ENCODE measurements at places on chromosomes 5 and 9.

GRCh38 chr9:107277801-107278200, 5.3 kb upstream of the RAD23B start:
- no peak for DNase-seq

DNA sequence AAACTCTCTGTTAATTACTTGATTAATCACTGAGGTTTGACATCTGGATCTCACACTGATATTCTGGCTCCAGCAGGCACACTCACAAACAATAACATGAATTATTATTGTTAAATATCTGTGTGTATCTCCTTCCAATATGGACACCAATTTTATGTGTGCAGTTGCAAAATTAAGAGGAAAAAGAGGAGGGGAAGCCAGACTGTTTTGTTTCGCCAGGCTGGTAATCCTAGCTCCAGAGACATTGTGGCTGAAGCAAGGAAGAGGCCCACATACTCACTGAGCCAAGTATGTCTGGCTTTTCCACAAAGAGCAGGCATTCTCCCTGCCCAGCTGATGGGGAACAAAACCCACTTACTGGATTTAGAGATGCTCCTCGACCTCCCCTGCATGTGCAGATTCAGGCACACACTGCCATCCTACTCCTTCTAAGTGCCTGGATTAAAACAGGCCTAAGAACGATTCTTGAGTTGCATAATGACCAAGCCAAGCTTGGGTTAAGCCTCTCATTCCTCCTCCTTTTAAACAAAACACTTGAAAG, 181.9 kb downstream of the ESM1 start:
- no peak for DNase-seq

DNA sequence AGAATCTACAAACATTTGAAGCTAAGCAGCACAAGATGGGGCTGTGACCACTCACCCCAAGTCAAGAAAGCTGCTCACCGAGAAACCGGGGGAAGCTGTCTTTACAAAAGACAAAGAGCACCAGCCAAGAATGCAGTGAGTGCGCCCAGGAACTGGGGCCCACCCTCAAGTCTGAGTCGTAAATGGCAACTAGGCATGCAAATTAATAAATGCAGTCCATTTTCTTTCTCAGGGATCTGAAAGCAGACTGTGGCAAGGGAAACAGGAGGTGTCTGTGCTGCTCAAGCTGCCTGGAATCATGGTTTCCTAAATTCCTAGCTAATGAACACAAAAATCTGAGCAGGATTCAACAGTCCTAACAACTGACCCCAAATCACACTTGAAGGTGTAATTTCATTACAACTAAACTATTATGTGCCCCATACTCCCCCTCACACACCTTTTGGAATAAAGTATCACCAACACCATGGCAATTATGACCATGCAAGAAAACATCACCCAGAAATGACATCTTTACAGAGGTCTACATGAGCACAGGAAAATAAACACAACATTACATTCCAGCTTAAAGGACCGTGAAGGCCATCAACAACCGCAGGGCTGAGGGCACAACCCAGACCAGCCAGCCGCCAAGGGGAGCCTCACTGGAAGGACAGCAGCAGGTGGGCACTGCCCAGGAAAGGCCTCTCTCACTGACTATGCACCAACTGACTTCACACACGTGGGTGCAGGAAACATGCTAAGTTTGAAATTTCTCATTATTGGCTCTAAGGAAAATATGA, 17.6 kb downstream of the NSUN2 start:
- no peak for DNase-seq

GRCh38 chr9:126615245-126615790, 1.6 kb downstream of the LMX1B start:
- no peak for DNase-seq

DNA sequence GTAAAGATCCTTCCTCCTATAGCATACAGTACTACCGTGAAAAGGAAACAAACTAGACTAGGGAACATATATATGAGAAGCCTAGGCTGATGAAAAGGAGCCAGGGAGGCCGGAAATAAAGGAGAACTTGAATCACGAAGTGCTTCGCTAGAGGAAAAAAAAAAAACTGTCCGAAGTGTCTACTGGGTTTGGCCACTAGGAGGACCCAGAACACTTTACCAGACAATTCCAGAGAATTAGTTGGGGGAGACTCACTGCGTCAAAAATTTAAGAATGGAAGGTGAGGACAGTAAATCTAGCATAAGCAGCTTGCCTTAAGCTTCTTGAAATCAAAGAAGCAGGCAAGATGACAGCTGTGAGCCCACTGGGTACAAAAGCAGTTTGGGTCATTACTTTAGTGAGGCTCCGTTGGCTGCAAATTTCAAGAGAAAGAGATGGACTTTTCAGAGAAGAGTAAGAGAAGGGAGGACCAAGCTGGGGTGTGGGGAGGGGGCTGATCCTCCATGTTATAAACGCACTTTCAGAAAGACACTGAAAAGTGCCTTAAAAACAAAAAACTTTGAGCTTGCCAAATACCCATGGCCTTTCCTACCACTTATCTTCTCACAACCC, 47.4 kb downstream of the P4HA2 start:
- no peak for DNase-seq

DNA sequence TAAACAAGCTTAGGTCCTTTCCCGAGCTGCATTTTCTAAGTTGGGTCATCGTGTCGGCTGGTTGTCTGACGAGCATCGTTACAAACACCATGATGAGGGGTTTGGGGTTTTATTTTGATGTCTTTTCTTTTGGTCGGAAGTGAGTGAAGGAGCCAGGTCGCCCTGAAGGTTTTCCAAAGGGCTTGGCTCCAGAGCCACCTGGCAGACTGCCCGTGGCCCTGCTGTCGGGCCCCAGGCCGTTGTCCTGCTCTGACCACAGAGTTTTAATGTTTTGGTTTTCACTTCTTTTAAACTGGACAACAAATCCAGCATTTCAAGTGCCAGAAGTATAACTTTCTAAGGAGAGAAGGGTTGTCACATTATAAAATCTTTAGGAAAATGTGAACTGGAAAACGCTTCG, 42.3 kb downstream of the TENT4A start:
- DNase-seq: no peak

- no peak for DNase-seq
Measured at GRCh38 chr5:36531401-36531800, 75.0 kb upstream of the SLC1A3 start.

GRCh38 chr5:127919006-127919796, 164.4 kb upstream of the SLC12A2 start:
- no peak for DNase-seq

GRCh38 chr9:120043448-120043847, 536.5 kb downstream of the CDK5RAP2 start:
- no peak for DNase-seq

DNA sequence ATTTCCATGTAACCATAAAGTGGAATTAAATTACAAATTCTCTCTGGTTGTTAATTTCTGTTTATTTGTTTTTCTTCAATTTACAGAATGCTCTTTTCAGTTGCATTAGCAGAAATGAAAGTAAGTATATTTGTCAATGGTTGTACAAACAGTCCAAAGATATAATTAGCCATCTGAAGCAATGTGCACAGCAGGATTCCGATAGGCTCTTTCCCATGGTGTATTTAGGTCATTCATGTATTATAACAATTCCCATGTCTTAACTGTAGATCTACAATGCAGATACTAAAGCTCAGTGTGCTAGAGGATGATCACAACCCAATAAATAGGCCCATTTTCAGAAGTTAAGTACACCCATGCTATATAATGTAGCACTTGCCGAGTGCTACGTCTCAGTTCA, 43.8 kb downstream of the RECK start:
- DNase-seq: no peak

DNA sequence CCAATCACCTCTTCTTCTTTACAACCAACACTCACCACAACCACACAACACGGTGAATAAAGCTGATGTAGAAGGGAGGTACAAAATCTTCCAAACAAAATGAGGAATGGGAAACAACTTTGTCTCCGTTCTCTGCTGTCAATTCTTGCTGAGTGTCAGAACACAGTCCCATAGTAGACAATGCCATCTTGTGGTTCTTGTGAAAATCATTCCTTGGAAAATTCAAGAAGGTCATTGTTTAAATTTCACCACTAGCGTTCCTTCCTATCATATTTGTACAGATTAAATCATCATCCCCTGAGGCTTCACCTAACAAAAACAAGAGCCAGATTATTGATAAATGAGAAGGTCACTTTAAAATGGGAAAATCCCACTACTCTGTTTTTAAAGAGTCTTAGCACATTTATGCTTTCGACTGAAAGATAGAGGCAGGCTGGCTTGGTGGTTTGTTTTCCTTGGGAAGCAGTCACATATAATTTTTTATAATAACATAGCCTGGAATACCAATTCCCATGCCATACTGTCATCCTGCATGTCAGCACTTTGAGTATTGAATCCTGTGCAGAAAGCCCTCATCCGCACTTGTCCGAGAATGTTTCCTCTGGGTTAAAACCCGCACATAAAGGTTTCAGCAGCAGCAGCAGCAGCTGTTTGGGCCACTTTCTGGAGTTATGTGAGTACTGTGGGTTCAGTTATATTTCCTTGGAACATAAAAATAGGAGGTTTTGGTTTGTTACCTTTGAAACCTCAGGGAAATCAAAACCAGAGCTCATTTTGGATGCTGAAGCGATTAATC, 395.0 kb upstream of the SMARCA2 start:
- DNase-seq: no peak

DNA sequence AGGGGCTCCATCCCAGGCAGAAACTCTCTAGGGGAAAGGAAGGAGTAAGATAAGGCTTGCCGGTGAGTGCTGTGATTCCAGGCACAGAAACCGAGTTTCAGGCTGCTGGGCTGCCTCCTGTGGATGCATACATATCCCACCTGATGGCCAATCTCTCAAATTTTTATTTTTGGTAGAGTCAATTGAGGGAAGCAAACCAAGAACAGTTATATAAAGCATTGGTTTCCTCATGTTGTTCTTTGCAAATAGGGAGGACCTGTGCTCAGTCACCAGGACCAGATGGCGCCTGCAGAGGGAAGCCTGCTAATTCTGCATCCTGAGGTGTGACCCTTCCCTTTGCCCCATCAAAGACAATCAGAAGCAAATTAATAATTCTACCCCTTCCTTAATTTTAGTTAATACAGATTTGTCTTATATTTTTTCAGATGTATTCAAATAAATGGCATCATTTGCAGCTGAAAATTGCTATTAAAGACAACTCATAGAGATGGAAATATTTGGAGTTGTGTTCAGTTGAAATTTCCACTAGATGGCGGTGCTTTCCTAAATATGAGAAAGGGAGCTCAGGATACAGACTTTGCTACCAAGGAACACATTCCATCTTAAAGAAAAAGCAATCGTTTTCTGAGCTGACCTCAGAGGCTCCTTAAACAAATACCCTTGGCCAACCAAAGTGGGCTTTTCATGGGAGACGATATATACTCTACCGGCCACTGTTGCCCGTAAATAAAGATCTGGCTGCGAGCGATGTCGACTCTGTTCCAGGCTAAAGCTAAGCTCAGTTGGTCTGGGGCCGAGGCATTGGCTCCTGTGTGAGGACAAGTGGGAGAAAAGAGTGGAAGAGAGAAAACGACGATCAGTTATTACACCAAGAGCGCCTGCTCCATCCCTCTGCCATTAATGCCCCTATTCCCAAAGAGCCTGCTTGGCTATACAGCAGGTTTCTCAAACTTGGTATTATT, 225.7 kb upstream of the KLF9 start:
- DNase-seq: no peak

- no peak for DNase-seq
Measured at GRCh38 chr5:132459983-132460838, 30.4 kb downstream of the IRF1 start.

DNA sequence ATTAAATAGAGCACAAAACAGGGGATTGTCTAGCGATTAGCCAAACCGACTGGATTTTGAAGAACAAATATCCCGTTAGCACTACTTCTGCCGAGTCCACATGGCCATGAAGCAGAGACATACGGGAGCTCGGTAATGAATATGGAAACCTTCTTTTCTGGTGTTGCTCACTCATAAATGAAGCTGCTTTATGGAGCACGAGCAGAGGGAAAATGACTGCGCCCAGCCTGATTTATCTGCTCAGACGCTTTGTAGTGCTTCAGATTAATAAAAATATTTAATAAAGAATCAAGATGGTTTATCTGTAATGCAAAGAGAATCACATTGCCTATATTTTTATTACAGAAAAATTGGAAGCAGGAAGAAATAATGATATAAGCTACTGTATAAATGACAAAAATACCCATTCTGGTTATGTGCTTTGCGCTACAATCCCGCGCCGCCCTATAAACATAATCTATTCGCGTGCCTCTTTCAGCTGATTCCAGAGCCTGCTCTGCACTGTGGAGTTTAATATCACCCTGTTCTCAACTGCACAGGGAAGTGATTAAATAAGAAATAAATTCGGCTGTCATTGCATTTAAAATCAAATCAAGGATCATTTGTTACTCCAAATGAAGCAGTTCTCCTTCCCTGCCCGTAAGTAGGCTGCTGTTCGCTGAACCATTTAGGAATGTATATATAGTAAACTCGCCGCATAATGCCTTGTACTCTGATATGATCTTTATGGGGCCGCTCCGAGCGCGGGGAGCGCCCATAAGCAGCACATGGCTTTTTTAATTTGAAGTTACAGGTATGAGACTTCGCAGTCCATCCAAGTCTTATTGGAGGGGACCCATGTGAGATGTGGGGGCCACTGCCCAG, 22.3 kb upstream of the UBAC1 start:
- DNase-seq: no peak

GRCh38 chr9:73037613-73038012, 84.8 kb upstream of the ALDH1A1 start:
- DNase-seq: no peak

DNA sequence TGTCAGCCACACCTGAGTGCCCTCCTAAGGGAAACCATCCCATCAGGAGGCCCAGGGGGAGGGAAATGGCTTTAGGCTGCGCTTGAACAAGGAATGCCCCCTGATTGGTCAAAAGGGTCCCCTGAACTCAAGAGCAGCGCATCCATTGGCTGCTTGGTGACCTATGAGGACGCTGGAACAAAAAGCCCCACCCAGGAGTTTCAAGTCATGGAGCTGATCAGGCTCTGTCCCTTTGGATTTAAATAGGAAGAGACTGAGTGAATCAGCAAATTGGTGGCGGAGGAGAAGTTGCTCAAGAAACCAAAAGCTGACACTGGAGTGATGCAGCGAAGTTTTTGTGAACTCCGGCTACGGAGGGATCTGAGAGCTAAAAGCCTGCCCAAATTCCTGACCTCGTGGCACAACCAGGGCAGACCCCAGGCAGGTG, 66.7 kb downstream of the SMIM23 start:
- DNase-seq: peak; percentile 41

DNA sequence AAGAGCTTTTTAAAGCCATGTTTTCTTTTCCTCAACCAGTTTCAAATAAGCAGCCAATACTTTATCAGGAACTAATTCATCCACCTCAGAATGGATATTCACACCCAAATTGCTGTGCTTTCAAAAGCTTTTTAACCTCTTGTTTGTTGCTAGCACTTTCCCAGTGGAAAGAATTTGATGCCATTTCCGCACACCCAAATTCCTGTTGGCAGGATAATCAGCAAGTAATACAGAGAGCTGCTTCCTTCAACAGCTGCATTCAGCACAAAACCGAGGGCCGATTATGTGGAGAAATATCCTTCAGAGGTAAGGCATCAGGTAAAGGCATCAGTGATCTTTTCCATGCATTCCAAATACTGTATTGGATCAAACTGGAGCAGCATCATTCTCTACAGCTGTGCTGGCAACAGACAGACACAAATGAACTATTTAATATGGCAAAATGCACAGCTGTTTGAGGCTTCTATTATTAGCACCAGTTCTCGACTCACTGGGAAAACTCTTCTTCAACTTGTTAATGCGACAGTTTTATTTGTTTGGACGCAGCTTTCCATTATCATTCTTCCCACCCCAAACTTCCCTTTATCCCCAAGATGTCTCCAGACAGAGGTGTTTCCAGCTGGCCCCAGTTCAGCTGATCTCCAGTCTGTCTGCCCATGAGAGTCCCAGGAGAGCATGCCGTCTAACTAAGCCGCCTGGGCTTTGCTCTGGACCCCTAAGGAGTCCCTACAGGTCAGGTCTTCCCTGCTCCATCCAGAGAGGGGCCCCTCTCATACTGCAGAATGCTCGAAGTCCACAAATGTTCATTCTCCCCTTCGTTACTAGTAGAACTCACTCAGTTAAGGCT, 22.2 kb upstream of the MGAT1 start:
- DNase-seq: no peak
